Left lung (tissue), 14 donors: ENCODE measurements at places on chromosomes 12 and 14. TPM values are rescaled to one million over a fixed set of nuclear protein-coding genes. Genes with fewer than 3 reads are reported as not detected.

Gene KCNMB4
- 24.7 TPM for polyA plus RNA-seq

Gene IL31
- not detected for polyA plus RNA-seq

Gene TSHR
- polyA plus RNA-seq, result 0.27 TPM

Gene KRT3
- polyA plus RNA-seq, result not detected

DNA sequence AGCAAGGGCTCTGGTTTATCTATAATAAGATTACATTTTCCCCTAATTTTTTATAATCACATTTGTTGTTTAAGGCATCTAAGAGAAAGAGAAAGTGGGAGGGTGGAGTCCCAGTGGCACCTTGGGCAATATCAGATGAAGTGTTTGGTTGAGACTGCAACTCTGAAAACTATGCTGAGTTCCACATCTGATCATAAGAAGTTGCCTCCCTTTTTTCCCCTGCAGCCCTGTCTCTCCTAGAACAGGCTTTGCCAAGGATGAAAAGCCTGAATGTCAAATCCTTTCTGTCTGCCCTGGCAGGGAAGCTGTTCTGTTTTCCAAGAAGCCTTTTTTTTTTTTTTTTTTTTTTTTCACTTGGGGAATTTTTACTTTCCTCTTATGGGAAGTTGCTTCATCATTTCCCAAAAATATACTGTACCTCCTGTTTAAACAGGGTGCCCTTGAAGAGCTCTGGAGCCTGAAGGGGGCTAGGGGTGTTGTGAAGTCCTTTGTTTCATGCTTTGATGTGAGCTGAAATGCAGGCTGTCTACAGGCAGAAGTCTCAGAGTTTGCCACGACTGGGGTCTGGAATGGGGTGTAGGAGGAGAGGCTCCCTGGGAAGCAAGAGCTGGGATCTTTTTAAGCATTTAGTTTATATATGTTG is 71.3 kb downstream of the SUSD6 start:
- no peak for DNase-seq
- H3K4me1 ChIP-seq, result peaks cover 31% of the 10 kb centered on the region
- peak overlapping the region; percentile 77 for H3K27ac ChIP-seq
